ENCODE measurements at places on chromosomes 6 and 20.
A peak's percentile ranks its signal among the peaks of the same experiment; 100 is the strongest.

DNA sequence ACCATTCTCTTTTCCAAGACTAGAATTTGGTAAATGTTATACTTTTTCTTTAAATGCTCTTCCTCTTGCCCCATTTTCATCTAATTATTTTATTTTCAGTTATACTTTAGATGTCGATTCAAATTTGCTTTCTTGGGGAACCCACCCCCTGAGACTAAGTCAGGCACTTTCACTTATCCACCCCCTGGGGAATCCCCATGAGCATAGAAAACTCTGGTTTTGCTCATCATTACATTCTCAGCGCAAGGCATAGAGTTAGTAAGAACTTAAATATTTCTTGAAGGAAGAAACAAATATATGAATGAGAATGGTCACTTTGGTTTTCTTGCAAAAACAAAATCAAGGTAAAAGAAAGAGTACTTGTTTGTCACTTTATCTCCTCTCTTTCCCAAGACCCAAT lies 25.1 kb upstream of the HSF2 start:
- DNase-seq, result no peak

DNA sequence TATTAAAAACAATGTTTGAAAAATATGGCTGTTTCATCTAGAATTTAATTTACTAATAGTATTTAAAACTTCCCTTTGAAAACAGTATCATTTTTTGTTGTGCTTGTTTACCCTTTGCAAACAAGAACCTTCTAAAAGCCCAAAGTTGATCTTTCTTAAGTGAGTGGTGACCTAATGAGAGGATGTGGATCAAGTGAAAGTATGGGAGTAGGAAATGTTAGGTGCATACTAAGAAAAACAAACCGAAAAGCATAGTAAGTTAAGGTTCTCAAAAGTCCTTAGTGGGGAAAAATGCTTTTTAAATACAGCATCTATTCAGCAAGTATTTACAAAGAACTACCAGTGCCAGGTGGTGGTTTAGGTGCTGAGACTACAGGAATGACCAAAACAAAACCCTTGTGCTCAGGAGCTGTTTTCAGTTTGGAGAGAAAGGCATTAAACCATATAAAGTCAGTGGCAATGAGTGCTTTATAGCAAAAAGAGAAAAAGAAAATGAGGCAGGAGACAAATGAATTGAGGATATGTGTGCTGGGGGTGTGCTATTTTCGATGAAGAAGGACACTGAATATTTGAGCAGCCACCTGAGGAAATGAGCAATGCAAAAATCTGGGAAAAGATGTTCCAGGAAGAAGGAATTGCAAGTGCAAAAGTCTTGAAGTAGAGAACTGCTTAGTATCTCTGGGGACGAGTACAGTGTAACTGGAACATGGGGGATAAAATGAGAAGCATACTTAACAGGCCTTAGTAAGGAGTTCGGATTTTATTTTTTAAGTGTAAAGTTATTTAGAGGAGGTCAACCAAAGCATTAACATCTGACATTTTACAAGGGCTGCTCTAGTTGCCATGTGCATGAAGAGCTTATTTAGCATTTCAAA lies 24.0 kb downstream of the RNF146 start:
- no peak for DNase-seq

DNA sequence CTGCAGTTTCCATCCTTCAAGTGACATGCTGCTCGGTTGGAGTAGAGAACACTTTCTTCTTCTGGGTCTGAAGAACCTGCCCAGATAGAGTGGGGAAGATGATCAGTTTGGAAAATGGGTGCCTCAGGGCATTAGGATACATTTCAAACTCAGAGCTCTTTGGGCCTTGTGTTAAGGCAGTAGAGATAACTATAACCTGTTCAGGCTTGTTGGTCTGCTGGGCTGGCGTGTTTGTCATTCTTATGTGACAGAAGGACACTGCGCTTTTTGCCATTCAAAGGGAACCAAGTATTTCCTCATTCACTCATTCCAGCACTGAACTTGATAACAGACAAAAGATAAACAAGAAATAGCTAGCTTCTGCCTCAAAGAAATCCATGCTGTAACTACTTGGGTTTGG lies 3.8 kb downstream of the TOMM34 start:
- DNase-seq, result no peak

- DNase-seq, result no peak
Measured at GRCh38 chr6:8821981-8822381, 386.6 kb upstream of the SLC35B3 start.

DNA sequence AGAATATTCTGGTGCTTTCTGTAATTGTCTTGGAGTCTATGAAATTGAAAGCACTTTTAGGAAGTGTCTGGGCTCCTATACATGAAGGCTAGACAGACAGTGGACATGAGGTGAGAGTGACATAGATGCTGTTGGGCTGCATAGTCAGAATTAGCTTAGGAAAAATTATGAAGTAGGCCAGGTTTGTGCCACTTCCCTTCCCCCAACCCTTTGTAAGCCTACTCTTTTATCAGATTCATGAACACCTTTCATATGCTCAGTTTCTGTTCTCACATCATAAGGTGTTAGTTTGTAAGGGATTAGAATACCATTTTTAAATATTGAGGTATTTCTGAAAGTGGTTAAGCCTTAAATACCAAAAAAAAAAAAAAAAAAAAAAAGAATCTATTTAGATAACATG lies 18.4 kb upstream of the SNPH start:
- no peak for DNase-seq

DNA sequence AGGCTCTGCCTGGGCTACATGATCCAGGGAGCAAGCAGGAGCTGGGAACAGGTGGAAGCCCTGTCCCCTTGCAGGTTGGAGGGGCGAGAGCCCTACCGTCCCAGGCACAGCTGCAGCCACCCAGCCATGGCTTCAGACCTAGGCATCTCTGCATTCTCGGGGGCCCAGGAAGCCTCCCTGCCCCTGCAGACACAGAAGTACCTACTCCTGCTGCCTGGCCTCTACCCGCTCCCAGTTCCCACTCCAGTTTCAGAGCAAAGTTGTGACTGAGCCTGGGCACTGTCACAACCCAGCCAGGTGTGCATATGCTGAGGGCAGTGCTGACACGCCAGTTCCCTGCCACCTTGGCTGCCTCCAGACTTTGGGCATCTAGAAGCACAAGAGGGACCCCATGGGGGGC lies 645.9 kb downstream of the HTR1B start:
- DNase-seq, result no peak

DNA sequence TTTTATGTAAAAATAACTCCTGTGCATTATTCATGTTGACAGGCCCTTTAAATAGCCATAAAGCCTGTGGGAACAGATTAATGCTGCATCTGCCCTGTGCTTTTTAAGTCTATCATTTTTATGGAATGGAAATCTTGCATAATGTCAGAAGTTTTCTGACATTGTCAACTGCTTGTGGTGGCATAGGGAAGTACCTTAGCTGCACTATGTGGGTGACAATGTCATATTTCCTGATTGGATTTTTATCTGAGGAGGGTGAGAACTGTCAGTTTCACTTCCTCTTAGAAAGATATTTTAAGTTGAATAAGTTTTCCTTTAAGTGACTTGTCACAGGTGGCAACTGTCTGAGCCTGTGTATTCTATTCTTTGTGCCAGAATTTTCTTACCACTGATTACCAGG lies 267.9 kb downstream of the PLCB1 start:
- DNase-seq, result no peak

DNA sequence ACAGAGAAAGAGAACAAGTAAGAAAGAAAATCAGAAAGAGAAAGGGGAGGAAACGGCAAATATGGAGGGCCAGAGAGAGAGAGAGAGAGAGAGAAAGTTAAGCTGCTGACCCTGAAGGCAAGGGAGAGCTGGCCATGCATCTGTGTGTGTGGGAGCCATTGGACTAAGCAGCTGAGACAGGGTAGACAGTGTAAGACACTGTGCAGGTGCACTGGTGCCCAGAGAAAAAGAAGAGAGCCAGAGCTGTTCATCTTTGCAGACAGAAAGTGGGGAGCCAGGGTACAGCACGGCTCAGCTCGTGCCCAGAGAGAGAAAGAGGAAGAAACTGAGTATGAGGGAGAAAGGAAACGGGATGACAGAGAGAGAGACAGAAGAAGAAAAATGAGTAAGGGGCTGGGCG lies 24.2 kb upstream of the ZNF318 start:
- DNase-seq, result no peak

DNA sequence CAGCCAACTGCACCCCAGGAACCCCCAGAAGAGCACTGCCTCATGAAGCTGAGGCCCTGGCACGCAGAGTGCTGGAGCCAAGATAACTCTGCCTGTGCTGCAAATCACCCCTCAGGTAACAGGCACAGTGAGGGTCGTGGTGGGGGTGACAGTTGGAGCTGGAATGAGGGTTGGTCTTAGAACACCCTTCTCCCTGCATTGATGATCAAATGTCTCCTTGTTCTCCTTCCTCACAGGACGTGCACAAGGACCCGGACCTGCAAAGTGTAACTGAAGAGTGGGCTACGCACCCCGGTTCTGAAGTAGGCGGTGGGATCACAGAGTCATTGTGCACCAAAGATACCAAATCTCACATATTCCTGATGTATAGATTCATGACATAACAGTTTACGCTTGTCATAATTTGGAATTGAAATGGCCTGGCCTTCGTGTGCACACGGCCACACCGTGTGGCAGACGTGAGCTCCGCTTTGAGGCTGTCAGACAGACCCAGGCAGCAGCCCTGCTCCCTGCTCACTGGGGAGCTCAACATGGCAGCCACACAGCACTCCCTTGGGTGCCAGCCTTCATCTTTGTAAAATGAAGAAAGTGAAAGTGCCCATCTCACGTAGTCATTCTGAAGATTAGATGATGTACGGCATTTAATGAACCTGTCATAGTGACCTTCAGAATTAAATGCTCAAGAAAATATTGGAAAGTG lies 8.8 kb downstream of the THBS2 start:
- no peak for DNase-seq

- no peak for DNase-seq
Measured at GRCh38 chr6:88380618-88381288, 214.6 kb upstream of the CNR1 start.

DNA sequence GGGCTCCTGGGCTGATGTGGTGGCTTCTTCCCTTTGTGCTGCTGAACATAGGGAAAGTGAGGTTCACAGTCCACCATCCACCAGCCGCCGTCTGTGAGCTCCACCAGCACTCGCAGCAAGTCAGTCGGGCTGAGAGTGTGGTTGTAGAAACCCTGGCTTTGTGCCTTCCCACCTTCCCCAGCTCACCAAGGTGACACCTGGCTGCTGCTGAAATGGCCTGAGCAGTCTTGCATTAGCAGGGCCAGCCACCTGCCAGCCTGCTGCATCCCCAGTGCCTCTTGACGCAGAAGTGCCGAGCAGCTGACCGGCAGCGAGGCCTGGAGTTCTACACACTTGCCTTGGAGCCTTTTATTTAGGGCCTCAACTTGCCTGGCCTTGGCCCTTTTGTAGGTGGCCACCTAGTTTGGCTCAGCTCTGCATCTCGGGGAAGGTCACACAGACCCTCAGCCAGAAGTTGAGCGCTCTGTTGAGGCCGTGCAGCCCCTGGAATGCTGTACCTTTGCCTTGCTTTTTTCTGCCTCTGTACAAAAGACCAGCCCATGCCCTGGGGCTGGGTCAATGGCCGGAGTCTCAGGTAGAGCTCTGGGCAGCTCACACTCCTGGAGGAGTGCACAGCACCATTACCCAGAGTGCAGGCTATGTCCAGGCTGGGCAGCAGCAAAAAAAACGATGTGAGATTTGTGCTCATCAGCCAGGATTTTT lies 76.5 kb downstream of the PTPN1 start:
- no peak for DNase-seq

GRCh38 chr6:116144605-116145004 lies 18.7 kb upstream of the COL10A1 start:
- DNase-seq, result no peak

GRCh38 chr6:53446151-53446550 lies 97.4 kb upstream of the ELOVL5 start:
- no peak for DNase-seq

- no peak for DNase-seq
Measured at GRCh38 chr6:51495096-51495495, 592.3 kb downstream of the PKHD1 start.

- peak; percentile 38 for DNase-seq
Measured at GRCh38 chr6:93779086-93779841, 359.9 kb upstream of the EPHA7 start.

DNA sequence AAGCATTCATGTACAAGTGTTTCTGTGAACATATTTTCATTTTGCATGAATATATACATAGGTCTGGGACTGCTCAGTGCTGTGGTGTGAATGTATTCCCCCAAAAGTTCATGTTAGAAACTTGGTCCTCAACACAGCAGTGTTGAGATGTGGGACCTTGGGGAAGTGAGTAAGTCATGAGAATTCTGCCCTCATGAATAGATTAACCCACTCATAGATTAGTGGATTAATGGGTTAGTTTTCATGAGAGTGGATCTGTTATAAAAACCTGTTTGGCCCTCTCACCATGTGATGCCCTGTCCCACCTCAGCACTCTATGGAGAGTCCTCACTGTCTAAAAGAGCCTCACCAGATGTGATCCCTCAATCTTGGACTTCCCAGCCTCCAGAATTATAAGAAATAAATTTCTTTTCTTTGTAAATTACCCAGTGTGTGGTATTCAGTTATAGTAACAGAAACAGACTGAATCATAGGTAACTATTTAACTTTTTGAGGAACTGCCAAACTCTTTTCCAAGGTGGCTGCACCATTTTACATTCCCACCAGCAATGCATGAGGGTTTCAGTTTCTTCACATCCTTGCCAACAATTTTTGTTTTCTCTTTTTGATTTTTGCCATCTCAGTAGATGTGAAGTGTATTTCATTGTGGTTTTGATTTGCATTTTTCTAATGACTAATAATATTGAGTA lies 45.3 kb downstream of the QRSL1 start:
- DNase-seq, result no peak

DNA sequence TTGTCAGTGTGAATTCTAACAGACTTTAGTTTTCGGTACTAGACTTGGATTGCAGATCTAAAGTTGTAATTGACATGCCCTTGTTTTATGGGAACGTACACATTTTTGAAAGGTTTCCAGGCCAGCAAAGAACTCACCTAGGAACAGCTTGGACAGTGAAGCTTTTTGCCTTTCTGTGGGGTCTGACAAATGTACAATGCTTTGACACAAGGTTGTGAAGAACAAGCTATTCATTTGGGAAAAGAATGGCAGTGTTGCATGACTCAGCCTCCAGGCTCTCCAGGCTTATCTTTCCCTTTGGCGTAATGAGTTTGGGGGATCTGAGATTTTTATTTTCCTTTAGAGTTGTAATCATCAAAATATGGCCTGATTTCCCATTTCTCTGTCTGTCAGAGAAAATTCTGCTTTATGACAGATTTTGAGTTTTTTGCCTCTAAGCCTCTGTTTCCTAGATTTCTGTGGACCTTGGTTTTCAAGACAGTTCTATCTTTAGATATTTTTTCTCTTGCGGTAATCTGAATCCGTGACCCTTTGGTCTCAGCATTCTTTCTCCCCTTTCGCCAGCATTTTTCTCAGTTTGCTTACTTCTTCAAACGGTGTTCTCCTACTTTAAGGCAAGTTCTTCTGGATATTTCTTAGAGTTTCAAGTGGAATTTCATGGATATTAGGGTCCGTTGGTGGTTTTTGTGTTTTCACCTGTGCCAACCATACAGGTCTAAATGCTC lies 221.0 kb downstream of the ADGB start:
- no peak for DNase-seq
